Fibroblast of the conjunctiva (primary cell): ENCODE measurements at places on chromosomes 3 and 15.

- DNase-seq = no peak
These were observed at the start of gene PDZRN3 for GRCh38 chr3:73624821-73625665. Gene PDZRN3 (minus strand): TSS chr3:73624941.

- DNase-seq = no peak
These were observed 212.5 kb downstream of the XXYLT1 start for GRCh38 chr3:195058336-195059005.

GRCh38 chr3:158846803-158847451 is 45.1 kb downstream of the MFSD1 start:
- DNase-seq = no peak

DNA sequence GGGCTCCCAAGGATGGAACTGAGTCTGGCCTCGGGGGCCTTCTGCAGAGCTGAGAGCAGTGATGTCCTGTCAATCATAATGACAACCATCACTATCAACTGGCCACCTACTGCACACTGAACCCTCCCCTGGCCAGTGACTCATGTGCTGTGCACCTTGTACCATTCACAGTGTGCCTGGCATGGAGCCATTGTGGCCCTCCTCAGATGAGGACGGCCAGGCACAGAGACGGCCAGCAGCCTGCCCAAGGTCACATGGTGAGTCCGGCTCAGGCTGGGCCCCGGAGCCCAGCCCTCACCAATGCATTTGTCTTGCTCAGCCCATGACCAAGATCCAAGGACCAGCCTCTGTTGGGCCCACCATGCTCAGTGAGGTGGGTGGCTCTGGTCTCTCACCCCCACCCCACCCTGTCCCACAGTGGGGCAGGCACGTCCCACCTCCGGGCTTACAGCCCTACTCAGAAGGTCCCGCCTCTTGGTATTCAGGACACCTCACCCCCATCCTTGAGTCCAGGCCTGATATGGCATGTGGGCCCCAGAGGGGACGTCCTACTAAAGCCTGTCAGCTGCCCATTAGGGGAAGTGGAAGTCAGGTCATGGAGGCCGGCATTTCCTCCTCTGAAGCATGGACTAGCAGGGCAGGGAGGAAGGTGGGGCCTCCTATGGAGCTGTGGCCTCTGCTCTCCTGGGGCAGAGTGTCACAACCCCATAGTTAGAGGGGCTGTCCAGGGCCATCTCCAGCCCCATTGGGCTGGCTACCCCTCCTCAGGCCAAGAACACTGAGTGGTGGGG is 35.9 kb upstream of the TMEM115 start:
- no peak for DNase-seq

DNA sequence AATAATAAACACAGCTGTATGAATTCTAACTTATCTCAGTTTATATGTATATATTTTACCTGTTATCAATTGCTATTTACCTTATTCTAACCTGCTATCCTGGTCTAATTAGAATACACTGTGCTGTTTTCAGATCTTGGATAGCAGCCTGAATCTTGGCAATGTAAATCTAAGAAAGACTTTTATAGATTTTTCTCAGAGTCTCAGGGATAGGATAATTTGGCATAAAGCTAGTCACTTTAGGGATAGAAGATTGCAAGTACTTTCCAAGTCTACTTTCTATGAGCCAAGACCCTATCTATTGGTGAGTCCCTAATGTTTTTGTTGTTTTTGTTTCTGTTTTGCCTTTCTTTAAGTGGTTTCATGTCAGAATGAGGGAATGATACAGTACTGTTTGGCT is 695.7 kb downstream of the NAALADL2 start:
- no peak for DNase-seq

- DNase-seq = no peak
These were observed at the start of gene CPNE9 for GRCh38 chr3:9703736-9704346. Gene CPNE9 (plus strand): TSS chr3:9703833. CDS start chr3:9703997, 164 bp downstream.

DNA sequence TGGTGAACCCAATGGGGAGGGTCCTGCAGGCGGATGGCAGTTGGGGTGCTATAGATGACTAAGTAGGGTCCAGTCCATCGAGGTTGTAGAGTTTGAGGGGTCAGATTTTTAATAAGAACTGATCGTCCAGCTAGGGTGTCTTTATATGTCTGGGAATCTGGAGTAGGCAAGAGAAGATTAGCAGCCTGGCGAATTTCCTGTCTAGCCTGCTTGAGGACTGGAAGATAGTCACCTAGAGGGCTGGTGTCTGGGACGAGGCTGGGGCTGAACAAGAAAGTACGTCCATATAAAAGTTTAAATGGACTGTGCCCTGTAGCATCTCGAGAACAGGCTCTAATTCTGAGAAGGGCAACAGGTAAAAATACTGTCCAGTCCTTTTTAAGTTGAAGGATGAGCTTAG is 6.7 kb upstream of the IP6K2 start:
- no peak for DNase-seq

GRCh38 chr3:33063651-33064051 is 33.3 kb downstream of the GLB1 start:
- peak; percentile 32 for DNase-seq
